ENCODE measurements at places on chromosomes 7 and 10.

GRCh38 chr10:122120008-122120744 is 131.2 kb downstream of the TACC2 start:
- no peak for DNase-seq

GRCh38 chr10:58859526-58859925 is 316.9 kb upstream of the PHYHIPL start:
- no peak for DNase-seq

DNA sequence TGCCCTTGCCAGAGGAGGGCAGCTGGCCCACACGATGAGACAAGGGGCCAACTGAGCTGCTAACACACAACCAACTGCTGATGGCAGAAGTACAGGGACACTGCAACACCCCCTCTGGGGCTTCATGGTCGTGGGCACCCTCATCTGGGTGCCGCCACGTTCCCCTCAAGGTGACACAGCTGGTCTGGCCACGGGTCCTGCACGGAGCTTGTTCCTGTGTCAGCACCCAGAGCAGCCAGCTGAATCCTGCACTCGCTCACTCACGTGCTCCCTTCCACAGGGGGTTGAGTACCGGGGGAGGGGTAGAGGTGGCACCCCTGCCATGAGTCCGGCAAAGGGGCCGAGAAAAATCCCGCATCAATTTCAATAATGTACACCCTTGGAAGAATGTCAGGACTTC is 1319.1 kb downstream of the REEP3 start:
- no peak for DNase-seq

DNA sequence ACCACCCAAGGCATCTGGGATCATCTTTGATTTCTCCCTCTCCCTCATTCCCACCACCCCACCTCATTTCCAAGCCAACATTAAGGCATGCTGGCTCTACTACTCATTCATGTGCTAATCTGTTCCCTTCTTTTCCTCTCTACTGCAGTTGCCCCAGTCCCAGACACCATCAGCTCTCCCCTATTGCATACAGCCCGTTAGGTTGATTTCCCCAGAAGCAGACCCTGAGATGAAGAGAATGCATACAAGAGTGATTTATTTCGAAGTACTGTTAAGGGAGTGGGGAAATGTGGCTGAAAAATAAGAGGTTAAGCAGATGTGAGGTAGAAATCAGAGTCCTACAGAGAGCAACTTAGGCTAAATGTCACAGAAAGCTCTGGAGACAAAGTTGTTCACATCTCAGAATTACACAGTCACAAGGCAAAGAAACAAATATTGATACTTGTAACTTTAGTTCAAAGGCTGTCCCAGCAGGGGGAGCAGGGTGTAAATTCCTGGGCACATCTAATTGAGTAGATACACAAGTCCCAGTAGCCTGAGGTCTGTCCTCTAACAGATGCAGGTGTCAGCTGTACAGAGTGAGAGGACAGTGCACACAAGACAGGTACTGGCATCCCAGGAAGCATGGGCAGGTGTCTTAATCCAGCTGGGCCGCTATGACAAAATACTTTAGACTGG is 20.9 kb downstream of the AKR1D1 start:
- DNase-seq: no peak

Measured in cortex of kidney (tissue), 1 donor.